ENCODE measurements at places on chromosomes 11 and 22.

GRCh38 chr11:78349114-78349513 lies 68.5 kb downstream of the GAB2 start:
- no peak for DNase-seq

- no peak for DNase-seq
Observed at GRCh38 chr22:32558681-32559355, 84.2 kb downstream of the FBXO7 start.

DNA sequence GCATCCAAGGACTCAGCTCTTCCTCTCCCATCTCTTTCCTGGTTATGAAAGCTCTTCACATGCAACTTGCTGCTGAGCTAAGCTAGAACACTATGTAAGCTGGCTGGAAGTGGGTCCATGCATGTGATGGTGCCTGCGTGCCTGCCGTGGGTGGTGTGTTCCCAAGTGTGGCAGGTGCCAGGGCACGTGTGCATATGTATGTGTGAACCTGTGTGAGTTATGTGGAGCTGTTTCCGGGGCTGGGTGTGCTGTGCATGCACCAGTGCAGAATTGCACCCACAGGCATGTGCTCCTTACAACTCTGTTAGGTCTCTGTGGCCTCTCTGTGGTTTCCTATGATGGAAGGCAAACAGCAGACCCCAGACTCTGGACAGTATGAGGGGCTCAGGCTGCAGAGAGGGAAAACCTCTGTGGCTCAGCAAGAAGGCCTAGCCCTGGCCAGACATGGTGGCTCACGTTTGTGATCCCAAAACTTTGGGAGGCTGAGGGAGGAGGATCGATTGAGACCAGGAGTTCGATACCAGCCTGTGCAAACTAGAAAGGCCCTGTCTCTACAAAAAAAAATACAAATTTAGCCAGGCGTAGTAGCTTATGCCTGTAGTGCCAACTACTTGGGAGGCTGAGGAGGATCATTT lies 4.1 kb upstream of the P2RY6 start:
- no peak for DNase-seq

DNA sequence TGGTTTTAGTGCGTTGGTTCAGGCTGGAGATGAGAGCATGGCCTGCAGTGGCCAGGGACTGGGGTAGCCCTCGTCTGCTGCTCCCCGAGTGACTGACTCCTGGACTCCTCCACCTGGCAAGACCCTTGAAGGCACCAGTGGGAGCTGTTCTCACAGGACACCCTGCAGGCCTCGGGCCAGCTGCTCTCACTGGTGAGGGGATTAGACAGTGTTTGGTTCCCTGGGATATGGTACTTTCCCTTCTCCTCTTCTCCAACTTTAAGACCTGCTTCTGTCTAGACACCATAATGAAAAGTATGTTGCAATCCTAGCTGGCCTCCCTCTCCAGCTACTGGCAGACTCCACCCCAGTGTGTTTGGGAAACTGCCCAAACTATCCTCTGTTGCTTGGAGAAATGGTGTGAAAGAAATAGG lies 168.8 kb upstream of the CADM1 start:
- no peak for DNase-seq

DNA sequence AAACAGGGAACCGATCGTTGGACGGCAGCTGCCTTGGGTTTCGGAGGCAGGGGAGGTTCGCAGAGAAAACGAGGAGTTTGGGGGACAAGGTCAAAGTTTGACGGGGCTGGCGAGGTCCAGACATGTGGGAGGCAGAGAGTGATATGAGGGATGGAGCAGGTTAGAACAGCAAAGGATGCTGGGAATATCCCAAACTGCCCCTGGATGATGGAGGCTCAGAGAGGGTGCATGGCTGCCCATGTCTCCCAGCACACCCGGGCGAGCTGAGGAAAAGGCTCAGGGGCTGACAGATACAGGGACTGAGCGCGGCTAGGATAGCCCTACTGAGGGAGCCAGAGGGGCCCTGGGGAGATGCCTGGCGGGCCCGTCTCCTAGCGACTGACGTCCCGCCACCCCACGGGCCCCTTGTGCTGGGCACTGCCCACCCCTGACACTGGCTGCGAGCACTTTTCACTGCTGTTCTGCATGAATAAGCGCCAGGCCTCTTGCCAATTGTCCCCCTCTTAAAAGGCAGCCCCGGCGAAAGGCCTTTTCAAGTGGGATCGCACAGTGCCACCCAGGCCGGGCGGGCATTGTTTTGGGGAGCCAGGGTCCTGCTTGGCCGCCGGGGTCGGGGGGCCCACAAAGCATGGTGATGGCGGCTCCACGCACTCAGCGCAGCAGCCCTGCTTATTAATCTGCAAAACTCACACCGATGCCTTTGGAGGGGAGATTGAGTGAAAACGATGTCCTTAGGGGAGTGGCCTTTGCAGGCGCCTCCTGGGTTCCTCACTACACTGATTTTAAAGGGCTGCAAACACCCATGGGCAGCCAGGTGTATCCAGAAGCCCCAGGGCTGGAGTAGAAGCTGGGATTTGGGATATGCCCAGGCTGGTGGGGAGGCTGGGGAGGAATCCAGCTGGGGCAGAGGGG lies 90.0 kb upstream of the LINC01488 start:
- DNase-seq = no peak

DNA sequence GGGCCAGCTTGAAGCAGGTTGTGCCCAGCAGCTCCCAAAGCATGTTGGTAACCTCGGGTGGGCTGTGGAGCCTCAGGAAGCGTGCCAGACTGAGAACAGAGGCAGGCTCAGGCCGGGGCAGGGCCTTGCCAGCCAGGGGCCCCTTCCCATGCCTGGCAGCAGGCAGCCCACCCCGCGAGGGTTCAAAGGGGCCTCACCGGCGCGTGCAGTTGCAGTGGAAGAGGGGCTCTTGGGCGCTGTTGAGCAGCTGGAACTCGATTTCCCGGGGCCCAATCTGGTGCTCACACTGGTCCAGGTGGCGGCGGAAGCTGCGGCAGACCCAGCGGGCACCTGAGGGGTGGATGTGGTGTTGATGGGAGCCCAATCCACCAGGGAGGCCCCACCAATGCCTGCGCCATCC lies 3.6 kb downstream of the PLA2G3 start:
- no peak for DNase-seq

DNA sequence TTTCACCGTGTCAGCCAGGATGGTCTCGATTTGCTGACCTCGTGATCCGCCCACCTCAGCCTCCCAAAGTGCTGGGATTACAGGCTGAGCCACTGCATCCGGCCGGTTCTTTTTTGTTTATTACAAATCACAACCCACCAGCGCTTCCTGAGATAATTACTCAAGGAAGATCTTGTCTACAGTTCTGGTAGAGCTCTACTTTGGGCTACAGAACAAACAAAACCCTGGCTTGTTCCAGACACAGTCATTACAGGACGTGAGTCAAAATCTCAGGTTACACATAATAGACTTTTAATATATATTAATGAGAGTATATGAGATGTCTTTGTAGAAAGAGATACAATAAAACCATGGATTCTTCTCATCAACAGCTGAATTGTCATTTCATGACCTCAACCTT lies 42.8 kb upstream of the NUP50 start:
- DNase-seq = no peak

DNA sequence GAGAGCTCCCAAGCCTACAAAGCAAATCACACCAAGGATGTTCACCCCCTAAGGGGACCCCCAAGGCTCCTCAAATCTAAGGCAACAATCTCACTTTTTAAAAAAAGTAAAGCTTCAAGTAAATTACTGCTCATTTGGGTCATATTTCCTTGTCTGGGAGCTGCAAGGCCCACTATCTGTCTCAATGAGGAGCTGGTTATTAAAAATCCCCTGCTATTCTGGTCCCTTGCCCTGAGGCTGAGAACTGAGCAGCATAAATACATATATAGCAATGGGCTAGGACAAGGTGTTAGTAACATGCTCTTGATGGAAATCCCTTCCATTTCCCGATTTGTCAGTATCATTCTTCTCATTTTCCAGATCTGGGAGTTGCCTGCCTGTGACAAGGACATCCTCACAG lies 119.2 kb downstream of the ETS1 start:
- DNase-seq = no peak

GRCh38 chr22:37098976-37099591 lies 10.4 kb downstream of the TMPRSS6 start:
- DNase-seq = no peak

GRCh38 chr22:33443683-33444082 lies 385.5 kb upstream of the SYN3 start:
- no peak for DNase-seq

- DNase-seq = no peak
Observed at GRCh38 chr11:11464555-11464954, 111.5 kb upstream of the CSNK2A3 start.

DNA sequence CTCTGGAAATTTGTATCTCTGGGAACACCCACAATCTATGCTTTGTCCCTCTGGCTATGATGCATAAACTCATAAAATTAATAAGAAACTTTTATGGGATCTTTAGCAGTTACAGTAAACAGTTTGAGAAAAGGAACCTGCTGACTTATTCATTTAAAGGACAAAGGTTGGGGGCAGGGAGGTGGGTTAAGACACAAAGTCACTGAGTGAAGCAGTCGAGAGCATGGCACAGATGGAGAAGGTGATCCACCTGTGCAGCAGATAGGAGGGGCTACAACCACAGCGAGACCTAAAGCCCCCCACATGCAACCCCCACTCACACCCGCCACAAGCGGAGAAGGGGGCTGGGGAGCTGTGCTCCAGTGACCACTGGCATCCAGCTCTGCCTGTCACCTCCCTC lies 45.0 kb downstream of the SMCO4 start:
- DNase-seq = no peak

DNA sequence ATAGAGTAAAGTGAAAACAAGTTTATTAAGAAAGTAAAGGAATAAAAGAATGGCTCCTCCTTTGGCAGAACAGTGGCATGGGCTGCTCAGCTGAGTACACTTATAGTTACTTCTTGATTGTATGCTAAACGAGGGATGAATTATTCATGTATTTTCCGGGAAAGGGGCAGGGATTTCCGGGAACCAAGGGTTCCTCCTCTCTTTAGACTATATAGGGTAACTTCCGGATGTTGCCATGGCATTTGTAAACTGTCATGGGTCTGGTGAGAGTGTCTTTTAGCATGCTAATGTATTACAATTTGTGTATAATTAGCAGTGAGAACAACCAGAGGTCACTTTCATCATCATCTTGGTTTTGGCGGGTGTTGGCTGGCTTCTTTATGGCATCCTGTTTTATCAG lies 23.5 kb upstream of the SPTY2D1 start:
- no peak for DNase-seq

DNA sequence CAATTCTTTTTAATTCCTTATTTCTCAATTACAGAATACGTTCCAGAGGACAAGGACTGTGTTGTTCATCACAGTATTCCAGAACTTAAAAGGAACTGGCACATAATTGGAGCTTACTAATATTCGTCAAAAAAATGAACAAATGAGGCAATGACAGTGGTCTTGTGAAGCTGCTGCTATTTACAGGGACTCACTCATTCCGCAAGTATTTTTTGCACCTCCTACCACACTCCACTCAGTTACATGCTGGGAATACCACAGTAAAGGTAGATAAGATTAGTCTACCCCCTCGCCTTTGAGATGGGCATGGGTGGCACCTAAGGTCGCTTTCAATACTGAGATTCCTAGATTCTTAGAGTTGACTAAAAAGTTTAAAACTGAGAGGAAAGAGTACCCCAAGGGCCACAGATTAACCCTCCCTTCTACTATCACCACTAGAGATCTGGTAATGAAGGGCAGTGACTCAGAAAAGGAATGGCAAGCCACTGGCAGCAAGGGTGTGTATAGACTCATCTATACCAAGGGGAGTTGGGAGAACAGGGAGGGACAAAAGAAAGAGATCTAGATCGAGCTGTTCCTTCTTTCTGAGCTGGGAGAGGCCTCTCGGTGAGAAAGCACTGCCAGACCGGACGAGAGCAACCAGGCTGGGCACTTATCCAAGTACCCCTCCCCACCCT lies 85.0 kb downstream of the RPL27A start:
- no peak for DNase-seq

DNA sequence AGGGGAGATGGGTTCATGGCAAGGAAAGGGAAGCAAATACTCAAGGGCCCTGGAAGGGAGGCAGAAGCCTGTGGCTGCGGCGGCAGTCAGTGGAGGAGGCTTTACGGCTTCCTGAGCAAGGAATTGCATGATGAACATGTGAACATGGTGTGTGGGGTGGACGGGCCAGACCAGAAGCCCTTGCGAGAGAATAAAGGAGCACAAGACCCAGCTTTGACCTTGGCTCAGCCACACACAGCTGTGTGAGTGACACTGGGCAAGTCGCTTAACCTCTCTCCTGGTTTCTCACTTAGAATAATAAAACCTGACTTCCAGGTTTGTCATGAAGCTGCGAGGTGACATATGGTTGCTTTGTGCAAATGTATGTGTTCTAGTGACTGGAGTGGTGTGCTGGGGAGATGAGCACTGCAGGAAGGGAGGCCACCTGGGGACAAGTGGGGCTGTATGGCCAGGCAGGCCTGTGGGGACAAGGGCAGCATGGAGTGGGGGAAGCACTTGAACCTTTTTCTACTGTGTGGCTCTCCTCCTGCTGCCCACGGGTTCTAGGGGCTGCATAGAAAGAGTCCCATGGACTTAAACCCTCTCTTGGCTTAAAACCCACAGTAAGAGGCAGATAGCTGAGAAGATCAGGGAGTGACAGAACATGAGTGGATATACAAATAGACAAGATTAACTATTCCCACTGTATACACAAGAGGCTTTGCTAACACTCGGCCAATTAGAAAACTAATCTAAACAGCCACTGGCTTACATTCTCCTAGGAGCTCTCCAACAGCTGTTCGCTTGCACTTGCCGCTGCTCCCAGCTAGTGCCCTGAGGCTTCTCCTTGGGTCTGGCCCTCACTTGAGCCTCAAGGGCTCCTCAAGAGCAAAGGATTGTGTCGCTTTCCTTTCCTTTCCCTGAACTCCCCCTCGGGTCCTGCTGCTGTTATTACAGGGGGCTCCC lies 67.3 kb upstream of the CDON start:
- DNase-seq = peak; percentile 22

GRCh38 chr11:77851503-77851902 lies 30.6 kb downstream of the AAMDC start:
- no peak for DNase-seq

DNA sequence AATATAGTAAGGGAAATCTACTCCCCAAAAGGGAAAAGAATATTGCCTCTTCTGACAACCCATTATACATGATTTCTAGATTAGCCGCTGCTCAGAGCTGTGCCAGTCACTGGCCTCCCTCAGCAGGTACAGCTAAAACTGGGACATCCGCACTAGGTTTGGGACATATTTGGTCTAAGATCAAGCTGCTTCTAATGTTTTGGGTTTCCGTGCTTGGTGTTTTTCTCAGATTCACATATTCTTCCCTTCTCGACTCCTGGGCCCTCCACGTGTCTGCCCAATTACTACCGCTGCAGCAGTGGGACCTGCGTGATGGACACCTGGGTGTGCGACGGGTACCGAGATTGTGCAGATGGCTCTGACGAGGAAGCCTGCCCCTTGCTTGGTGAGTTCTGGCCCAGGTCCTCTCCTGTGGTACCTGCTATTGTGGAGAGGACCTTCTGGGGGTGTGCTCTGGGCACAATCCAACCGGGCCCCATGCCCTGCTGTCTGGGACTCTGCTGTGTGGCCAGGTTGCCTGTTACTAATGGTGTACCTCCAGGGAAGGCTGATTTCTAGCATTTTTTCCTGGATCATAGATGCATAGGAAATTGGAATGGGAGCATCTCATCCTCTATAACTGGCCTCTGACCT lies 138.1 kb upstream of the SORL1-AS1 start:
- DNase-seq = no peak

GRCh38 chr11:118265954-118266353 lies 1.9 kb upstream of the MPZL2 start:
- DNase-seq = no peak

GRCh38 chr11:65429068-65429681 lies 6.6 kb downstream of the NEAT1 start:
- no peak for DNase-seq

Data from NCI-H146 (cell line).